Lung (tissue), 17 donors: ENCODE measurements at places on chromosomes 2 and 18.

GRCh38 chr18:48018851-48019250 lies 88.4 kb upstream of the SMAD2 start:
- DNase-seq: no peak

- no peak for DNase-seq
Observed at GRCh38 chr2:203636588-203637470, 69.6 kb upstream of the CD28 start.

- DNase-seq: no peak
Observed at GRCh38 chr2:233796254-233796653, 18.1 kb downstream of the MROH2A start.

GRCh38 chr18:11823545-11823944 lies 27.7 kb upstream of the CHMP1B start:
- DNase-seq: no peak

DNA sequence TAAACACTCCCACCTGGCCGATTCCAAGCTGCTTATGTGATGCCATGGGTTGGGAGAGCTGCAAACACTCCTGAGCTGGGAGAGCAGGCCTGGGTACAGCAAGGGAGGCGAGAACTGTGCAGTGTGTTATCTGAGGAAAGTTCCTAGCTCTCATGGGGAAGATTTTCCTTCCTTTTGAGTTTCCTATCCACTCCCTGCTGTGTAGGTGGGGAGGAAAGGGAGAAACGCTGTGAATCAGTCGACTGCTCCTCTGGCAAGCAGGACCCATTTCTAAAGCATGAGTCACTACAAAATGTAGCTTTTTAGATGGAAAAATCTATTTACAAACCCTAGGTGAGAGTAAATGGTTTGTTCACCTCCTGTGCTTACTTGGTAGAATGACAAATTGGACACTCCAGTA lies 80.4 kb downstream of the SH3RF3 start:
- no peak for DNase-seq

- no peak for DNase-seq
Observed at GRCh38 chr2:9461079-9461478, 13.3 kb upstream of the IAH1 start.

GRCh38 chr2:127194447-127194846 lies 25.7 kb downstream of the CYP27C1 start:
- no peak for DNase-seq

GRCh38 chr2:71647356-71647755 lies 194.0 kb downstream of the DYSF start:
- no peak for DNase-seq

DNA sequence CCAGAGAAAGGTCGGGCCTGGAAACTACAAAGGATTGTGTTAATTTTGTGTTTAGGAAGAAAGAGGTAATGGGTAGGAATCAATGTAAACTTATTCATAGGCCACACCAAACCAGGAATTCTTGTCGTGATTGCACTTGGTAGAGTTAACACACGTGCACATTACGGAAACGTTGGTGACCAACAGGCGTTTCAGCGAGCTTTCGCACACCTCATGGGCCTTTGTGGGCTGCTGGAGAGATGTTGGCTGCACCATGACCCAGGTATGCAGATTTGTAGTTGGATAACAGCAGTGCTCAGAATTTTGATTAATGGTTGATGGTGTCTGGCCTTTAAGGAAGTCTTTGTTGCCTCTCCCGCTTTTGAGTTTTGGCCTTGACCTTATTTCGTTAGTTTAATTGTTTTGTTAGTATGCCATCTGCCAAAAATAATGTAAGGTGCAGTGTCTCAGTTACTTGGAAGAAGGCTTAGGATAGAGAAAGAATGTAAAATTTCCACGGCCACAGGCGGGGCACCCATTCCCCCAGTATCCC lies 1.9 kb downstream of the ZNF236 start:
- DNase-seq: no peak

DNA sequence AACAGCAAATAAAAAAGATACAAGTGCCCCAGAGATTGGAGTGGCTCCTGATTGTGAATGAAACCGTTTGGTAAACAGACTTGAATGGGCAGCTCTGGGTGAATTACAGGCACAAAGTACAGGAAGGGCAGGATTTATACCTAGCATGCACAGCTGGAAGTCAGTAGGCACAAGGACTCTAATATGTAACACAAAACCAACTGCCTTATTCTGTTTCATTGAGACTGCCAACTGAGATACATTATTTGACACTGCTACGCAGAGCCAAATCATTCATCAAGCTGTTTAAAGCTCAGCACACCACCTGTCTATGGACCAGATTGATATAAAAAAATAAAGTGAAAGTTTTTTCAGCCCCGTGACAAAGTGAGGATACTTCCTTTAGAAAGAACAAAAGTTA lies 541.2 kb downstream of the NUP35 start:
- DNase-seq: no peak

GRCh38 chr2:238601433-238602222 lies 174.9 kb downstream of the ASB1 start:
- DNase-seq: peak; percentile 30

GRCh38 chr2:96546797-96547196 lies 10.2 kb downstream of the ARID5A start:
- DNase-seq: no peak

DNA sequence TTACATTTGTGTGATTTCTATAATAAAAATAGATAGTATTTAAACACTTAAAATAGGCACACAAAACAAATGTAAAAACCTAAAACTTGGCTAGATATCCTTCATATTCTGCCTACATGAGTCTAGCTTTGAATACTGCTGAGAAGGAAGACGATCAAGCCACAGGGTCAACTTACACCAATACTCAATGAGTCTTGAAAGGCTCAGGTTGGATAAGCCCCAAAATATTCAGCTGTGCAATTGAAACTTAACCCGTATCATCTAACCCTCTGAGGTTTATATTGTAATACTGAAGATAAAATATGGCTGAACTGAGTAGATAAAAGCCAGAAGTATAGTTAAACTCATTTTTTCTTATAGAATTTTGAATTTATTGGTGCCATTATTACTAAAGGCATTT lies 313.0 kb upstream of the NRXN1 start:
- no peak for DNase-seq

- DNase-seq: no peak
Observed at GRCh38 chr2:173961346-173961705, 3.8 kb downstream of the SP3 start.

- no peak for DNase-seq
Observed at GRCh38 chr2:10971888-10972260, 60.1 kb downstream of the KCNF1 start.

DNA sequence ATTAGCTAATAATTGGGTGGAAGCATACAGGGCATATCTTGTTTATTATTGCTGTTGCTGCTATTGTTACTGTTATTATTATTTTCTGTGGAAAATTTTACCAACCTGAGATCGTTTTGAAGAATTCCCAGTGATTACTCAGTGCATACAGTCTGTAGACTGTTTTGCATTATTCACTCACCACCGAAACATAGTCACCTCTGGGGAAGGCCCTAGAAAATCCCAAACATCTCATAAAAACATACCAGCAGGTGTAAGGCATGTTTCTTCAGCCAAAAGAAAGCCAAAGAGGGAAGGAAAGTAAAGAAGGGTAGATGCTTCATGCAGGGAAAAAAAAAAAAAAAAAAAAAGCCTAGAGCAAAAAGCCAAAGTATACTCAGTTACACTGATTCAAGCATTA lies 647.7 kb downstream of the BCL11A start:
- no peak for DNase-seq

GRCh38 chr2:136306836-136307235 lies 188.9 kb upstream of the CXCR4 start:
- DNase-seq: no peak

DNA sequence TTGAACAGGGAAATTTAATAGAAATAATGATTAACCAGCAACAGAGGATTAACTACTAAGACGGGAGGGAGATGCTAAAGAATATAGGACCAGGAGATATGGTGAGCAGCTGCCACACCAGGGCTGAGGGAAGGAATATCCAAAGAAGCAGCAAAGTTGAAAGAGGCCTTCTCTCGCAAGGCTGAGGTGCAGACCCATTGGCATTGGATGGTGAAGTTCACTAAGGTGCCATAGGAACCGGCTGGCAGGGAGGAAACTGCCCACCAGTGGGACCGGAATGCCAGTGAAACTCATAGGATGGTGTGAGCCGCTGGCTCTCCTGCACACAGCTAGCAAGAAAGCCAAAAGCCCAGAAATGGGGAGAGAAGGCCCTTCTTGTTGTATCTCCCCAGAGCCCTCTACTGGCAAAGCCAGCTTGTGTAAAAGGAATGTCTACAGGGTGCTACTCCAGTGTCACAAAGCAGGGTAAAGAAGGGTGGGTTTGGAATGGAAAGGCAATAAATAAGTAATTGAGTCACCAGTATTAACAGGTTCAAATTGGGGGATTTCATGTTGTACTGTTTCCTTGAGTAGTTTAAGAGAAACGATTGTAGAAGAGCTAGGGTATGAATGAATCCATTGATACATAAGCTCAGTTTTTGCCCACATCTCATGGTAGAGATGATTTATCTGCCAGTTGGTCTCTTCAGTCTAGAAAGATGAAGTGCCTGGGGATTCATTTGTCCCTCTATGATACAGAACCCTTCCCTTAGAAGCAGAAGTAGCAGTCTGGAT lies 36.0 kb downstream of the FARP2 start:
- DNase-seq: peak; percentile 41

DNA sequence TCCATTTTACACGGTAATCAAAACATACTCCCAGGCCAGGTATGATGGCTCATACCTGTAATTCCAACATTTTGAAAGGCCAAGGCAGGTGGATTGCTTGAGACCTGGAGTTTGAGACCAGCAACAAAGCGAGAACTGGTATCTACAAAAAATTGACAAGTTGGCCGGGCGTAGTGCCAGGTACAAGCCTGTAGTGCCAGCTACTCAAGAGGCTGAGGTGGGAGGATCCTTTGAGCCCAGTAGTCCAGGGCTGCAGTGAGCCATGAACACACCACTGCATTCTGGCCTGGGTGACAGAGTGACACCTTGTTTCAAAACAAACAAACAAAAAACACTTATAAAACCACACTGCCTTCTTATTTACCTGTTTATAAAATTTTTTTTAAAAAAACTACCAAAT lies 80.8 kb downstream of the GAREM1 start:
- DNase-seq: peak; percentile 78

GRCh38 chr18:22172120-22172582 lies 2.8 kb downstream of the GATA6 start:
- peak; percentile 34 for DNase-seq

GRCh38 chr18:44895176-44895798 lies 214.6 kb downstream of the SETBP1 start:
- peak; percentile 11 for DNase-seq

DNA sequence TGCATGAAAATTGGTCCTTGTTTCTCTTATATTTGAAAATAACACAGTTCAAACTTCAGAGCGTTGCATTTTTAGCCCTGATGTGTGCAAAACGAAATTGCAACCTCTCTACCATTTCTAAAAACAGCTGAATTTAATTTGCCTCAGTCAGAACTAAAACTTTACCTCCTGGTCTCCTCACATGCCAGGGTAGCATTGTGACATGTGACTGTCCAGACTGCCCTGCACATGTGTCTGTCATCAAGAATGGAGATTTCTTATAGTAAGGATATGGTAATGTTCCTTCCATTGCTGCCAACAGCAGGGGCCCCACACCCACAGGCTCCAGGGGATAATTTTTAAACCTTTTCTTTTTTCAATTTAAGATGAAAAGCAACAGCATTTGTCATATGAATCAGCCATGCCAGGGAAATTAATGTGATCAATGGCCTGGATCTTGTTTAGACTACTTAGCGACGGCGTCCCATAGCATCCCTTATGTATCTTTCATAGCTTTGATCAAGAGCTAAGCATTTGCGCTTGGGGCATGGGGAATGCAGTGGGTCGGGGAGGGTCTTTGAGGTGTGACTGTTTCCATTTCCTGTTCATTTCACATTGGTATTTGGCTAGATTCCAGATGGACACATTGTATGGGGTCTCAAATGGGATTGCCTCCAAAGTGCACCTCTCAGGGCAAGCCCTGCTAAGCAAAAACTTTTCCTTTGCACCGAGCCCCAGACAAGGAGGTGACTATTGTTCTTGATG lies 92.4 kb upstream of the RASGRP3 start:
- no peak for DNase-seq

GRCh38 chr2:11872247-11872947 lies 126.0 kb downstream of the LPIN1 start:
- no peak for DNase-seq

DNA sequence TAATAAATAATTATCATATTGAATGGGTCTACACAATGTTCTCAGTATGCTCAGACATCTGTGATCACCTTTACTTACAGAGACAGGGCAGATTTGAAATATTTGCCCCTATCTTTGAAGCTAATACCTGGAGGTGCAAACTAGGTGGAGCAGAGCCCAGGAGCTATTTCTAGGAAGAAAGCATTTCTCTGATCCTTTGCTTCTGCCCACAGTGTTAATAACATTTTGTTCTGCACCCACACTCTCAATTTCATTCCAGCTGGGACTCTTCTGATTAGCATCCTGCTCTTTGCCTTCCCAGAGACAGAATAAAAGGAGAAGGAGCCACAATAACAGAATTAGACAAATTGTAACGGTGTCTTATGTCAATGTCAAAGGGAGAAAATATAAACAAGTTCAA lies 11.6 kb upstream of the SCN2A start:
- no peak for DNase-seq

DNA sequence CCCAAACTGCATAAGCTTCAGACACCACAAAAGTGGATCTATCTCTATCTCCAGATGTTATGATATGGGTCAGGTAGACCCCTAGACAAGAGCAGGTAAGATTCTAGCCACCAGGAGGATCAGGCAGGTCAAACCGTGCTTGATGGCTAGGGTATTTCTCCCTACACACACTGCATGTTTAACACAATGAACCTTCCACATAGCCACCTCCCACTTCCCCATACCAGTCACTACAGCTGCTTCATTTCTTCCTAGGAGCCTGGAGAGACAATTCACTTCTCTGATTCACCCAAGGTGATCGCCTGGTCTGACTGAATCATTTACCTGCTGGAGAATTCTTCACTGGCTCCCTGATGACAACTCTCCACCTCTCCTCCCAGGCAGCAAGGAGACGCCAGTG lies 66.0 kb upstream of the MYCN start:
- DNase-seq: no peak

DNA sequence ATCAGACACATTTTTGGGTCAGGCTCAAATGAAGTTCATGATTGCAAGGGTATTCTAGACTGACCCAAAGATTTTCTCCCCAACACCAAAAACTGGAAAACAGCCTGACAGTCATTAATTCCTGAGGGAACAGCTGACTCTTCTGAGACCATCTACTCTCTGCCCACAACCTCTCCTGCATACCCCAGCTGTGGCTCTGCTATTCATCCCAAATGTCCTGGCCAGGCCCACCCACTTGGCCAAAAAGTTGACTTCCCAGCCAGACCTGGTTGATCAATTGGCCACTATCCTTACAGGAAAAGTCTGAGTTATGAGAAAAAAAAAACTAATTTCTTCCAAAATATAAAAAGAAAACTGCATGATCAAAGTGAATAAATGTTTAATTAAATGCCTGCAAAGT lies 103.8 kb upstream of the ST3GAL5 start:
- no peak for DNase-seq

GRCh38 chr2:88055371-88056128 lies at the start of gene KRCC1:
KRCC1 (minus strand) TSS chr2:88055783; CDS start chr2:88028563, 27,220 bp downstream.
- DNase-seq: peak; percentile 96

- DNase-seq: no peak
Observed at GRCh38 chr18:65439188-65439587, 311.6 kb upstream of the CDH7 start.
